Left cardiac atrium (tissue), 4 donors: ENCODE measurements at places on chromosomes 5 and 9. TPM values are rescaled to one million over a fixed set of nuclear protein-coding genes. Genes with fewer than 3 reads are reported as not detected.

TAF11L10 gene
- total RNA-seq, result not detected

ANKRD34B gene
- total RNA-seq, result not detected

PAPPA gene
- total RNA-seq, result 2.4 TPM

CAPSL gene
- not detected for total RNA-seq

GLDC gene
- 0.21 TPM for total RNA-seq

NIM1K gene
- 0.91 TPM for total RNA-seq

ATOX1 gene
- 65.6 TPM for total RNA-seq

MSX2 gene
- 2.8 TPM for total RNA-seq
